ENCODE measurements at places on chromosomes 1 and 21. TPM values are rescaled to one million over a fixed set of nuclear protein-coding genes. Genes with fewer than 3 reads are reported as not detected.

- DNase-seq, result no peak
These were observed 918 bp upstream of the JTB start for GRCh38 chr1:153978274-153978909.

DNA sequence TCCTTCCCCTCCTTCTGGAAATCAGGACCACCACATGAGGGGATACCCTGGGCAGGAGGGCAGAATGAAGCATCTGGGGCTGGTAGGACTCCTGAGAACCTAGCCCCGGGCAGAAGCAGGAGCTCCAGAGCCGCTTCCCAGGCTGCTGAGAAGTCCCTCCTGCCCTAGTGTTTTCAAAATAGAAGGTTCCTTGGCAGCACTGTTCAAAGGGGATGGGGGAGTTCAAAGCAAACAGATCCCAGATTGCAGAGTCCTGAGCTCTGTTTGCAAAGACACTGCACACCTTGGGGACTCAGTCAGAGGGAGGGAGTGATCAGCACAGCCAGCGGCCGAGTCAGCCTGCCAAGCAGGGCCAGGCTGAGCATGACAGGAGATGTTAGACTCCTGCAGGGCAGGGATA lies 177.8 kb downstream of the PTPRU start:
- DNase-seq, result no peak

Gene FLG2
- total RNA-seq, result not detected

GRCh38 chr1:42956739-42957138 lies 1.9 kb downstream of the SLC2A1 start:
- DNase-seq, result no peak

Gene RPS6KA1
- 7.2 TPM for total RNA-seq

DNA sequence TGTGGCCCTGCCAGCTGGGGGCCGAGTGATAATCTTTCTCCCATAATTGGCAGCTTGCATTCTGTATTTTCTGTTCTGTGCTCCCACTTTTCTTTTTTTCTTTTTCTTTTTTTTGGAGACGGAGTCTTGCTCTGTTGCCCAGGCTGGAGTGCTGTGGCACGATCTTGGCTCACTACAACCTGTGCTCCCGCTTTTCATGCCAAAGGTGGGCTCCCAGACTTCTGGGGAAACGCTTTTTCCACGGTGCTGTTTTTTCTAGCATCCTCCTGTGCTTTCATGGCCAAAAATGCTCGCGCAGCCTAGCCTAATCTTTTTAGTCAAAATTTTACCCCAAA lies 585 bp upstream of the AHCTF1 start:
- DNase-seq, result no peak

DNA sequence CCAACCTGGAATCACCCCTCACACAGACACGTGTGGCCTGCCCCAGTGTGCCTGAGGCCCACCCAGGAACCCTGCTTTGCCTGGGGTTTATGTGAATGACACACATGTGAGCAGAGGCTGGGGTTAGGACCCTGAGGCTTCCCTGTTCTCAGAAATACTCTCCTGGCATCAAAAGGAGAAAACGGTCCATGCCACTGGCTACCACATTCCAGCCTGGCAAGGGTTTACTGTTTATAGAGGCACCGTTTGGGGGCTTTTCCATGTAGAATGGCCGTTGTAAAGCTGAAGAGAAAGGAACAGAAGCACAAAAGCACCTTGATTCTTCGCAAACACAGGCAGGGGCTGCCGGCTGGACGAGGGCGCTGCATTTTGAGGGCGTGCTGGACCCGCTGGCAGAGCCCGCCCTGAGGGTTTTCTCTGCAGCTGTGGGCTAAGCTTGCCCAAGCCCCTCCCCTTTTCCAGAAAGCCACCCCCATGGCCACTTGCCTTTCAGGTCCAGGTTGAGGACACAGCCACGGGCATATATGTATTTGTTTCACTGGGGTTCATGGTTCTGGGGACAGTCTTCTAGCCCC lies 13.0 kb downstream of the TFF3 start:
- DNase-seq, result no peak

DNA sequence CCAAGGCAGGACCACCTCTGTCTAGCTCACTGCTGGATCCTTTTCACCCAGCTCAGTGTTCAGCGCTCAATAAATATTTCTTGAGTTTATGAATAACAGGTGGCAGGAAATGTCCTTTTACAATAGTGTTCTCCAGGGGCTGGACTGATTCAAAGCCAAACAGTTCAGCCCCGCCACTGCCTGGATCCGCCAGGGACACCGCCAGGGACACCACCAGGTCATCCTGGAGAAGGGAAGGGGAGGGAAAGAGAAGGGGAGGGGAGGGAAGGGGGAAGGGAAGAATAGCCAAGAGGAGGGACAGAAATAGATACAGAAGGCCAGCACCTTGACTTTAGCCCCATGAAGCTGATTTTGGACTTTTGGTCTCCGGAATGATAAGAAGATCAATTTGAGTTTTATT lies 255.6 kb downstream of the GRIK3 start:
- no peak for DNase-seq

Gene SLC44A5
- not detected for total RNA-seq

Gene BTBD8
- total RNA-seq, result 3.4 TPM
